Stimulated activated CD4-positive, alpha-beta T cell treated with anti-CD3 and anti-CD28 coated beads, Interleukin-12 subunit alpha, Interleukin-12 subunit beta, amount 100 ng/mL, for 24 hours (primary cell): ENCODE measurements at places on chromosomes 3 and 15.

DNA sequence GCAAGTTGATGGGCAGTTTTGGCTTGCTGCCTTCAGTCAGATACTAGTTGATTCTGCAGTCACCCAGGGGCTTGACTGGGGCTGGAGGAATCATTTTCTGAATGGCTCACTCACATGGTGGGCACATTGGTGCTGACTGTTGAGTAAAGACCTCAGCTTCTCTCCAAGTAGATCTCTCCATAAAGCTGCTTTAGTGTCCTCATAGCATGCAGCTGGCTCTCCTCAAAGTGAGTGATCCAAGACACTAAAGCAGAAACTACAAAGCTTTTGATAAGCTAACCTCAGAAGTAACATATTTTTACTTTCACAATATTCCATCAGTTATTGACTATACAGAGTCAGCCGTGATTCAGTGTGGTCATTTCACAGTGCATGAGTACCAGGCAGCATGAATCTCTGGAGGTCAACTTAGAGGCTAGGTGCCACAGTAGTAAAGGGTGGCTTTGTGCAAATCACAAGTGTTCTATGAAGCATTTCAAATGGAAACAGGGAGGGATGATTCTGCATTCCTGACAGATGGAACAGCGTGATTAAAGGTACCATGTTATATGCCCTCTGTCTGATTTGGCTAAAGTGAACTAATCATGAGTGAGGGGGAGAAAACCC, 24.3 kb upstream of the ATP8B4 start:
- DNase-seq, result no peak

DNA sequence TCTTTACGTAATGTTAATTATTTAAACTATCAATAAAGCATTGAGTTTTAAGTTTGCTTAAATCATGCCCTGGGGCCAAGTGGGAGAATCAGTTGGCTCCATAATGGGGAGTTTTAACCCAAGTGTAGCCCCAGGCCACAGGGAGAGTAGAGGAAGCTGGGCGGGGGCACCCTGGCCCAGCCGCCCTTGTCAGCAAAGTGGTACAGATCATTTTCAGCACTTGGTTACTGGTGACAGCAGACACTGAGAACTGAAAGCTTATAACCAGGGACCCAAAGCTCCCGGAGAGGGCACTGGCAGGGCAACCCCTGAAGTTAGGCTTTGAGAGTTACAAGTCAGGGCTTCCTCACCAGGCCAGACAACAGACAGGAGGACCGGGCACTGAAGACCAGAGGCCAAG, 90.6 kb downstream of the SEMA5B start:
- no peak for DNase-seq

GRCh38 chr3:73086071-73086494, 24.6 kb downstream of the EBLN2 start:
- peak; percentile 39 for DNase-seq

- no peak for DNase-seq
Measured at GRCh38 chr3:99760629-99761028, 57.0 kb upstream of the CMSS1 start.

GRCh38 chr3:56915966-56916586, 114.3 kb upstream of the ARHGEF3 start:
- peak; percentile 44 for DNase-seq

DNA sequence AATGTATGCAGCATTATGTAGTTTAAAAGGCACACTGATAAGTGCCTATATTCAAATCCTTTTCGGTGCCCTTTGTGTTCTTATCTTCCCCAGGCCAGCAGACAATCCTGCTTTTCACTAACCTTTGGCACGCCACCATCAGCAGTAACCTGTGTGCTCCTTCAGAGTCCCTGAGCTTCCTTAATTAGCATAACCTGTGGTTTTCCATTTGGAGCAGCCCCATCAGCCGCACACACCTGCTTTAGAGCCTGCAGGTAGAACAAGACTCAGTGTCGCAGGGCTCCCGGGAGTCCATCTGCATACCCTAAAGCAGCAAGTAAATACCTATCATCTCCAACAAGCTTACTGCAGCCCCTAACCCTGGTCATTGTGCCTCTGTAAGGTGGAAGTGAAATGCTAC, 755.1 kb downstream of the ROBO2 start:
- DNase-seq, result no peak

DNA sequence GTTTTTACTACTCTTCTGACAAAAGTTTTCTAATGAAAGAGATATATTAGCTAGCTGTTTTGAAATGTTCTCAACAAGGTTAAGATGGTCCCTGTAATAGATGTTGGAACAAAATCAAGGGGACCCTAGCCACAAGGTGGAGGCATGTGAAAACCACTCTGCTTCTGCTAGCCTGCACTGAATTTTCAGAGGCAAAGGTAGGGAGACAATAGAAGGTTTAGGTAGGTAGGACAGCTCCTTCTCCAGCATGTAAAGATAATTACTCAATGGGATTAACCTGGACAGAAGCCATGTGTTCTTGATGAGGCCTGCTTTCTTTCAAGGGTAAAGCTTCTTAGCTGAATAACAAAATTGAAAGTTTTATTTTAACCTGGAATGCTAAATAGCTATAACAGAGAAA, 333.5 kb downstream of the LSAMP start:
- no peak for DNase-seq

GRCh38 chr3:94609908-94610307, 547.0 kb downstream of the NSUN3 start:
- no peak for DNase-seq

DNA sequence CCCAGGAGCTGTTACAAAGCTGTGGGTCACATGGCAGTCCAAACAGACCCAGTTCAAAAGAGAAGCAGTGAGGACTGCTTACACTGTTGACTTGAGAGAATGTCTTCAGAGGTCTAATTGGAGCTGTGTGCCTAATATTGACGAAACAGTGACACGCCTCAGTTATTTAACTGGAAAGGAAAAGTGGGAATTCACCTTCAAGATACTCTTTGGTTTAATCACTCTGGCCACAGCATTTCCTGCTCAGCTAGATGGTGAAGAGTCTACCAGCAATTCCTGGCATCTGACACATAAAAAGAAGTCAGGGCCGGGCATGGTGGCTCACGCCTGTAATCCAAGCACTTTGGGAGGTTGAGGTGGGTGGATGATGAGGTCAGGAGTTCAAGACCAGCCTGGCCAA, 326.4 kb downstream of the SV2B start:
- DNase-seq, result no peak

DNA sequence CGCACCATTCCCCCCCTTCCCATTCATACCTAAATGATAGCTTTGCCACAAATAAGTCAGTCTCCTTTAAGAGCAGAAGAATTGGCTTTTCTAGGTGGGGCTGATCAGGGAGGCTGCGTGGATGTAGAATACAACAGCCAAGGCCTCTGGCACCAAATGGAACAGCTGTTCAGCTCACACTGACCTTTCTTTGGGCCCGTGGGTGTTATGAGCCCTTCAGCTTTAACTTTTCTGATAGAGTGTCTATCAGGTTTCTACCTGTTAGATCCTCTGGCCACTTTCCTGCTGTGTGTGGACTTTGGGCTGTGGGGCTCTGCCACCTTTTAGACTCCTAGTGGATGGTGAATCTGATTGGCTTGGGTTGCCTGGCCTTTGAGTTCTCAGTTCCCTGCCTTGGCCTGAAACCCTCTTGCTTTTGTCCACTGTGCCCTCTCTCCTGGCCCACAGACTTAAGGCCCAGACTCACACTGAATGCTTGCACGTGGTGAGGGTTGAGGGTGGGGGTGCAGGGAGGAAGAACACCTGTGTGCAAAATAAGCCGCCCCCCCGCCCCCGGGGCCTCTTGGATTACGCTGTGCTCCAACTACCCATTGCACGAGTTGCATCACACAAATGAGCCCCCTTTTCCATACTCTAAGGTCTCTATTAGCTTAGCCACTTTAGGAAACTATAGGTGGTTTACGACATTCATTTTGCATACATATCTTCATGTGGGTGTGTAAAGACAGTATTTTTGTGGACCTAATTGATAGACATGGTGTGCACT, 1.3 kb upstream of the RFX7 start:
- peak; percentile 5 for DNase-seq

DNA sequence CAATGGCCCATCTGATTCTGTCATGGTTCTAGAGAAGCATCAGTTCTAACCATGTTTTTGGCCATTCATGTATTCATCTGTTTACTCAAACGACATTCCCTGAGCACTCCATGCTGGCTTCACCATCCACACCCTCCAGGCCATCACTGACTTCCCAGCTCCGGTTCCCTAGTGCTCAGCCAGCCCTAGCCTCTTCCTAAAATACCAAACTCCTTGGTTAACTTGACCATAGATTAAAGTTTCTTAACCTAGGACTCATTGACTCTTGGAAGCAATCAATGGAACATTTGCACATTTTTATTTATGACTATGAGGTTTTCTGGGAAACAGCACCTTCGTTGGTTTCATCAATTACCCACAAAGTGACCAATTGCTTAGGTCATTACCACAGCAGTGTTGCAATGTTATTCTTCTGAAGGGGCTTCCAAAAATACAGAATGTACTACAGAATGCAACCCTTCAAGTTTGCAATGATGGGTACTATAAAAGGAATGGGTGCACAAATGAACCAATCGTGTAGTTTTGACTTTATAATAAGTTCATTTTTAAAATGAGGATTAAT, 27.2 kb upstream of the SLC25A36 start:
- DNase-seq, result no peak

- DNase-seq, result no peak
Measured at GRCh38 chr3:184737641-184738505, 26.0 kb upstream of the MAGEF1 start.

DNA sequence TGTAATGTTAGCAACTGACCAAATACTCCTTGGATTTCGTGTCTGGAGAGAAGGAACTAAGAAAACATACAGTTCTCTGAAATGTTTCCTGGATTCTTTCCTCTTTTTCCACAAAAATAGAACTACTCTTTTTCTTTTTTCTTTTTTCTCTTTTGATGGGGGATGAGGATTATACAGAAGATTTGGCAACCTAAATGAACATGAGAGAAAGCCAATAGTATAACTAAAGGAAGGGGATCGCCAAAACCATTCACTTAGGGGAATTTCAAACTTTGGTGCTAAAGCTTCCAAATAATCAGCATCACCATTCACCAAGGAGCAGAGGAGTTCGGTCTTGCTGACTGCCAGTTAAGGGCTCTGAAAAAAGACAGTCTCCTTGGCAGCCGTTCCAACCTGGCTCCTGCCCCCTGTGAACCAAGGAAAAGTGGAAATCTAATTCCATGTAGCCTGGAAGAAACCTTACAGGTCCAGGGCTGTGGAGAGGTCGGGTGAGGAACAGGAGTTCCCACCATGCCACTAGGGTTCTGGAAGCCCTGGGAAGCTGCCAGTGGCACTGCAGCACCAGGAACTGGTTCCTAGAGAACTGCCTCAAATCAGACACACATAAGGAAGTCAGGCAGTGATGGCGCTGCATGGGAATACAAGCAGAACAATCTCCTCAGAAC, 176.9 kb downstream of the TNIK start:
- no peak for DNase-seq

GRCh38 chr15:52419494-52419893, 109.2 kb downstream of the MYO5A start:
- DNase-seq, result no peak

GRCh38 chr3:150410311-150411105, 2.4 kb downstream of the TSC22D2 start:
- DNase-seq, result no peak

GRCh38 chr3:7371693-7372572, 511.0 kb downstream of the GRM7 start:
- DNase-seq, result no peak

GRCh38 chr15:69135499-69135898, 24.9 kb upstream of the GLCE start:
- no peak for DNase-seq

DNA sequence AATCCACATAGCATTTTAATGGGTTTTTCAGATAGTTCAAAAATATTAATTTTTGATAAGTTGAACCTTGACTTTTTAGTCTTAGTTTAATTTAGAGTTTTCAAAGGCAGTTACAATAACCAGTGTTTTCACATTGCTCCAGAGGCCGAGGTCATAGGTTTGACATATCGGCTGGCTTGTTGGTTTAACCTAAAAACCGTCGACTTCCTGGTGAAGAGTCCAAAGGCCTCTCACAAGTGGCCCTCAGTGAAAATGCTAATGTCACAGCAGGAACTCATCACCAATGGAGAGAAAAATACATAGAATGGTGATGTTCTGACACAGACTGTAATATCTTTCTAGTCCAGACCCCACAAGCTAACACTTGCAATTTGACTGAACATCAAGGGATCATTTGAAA, 642.3 kb downstream of the PLOD2 start:
- DNase-seq, result no peak

- DNase-seq, result no peak
Measured at GRCh38 chr15:62561059-62561519, 396.0 kb upstream of the C2CD4B start.

GRCh38 chr15:99982662-99983061, 249.4 kb upstream of the LYSMD4 start:
- DNase-seq, result no peak

DNA sequence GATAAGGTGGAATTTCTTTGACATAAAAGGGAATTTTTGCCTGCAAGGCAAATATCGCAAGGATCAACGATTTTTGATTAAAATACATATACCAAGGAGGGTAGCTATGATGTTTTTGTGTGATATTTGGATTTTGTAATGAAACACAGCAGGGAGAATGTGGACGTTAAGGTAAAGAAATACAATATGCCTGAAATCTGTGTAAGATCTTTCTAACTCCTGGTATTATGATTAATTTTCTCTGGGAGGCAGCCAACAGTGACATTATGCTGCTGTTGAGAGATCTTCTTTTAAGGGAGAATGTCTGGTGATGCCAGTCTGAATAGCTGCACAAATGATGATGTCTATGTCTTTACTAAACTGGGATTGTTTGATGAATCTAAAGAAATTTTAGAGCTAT, 972.2 kb downstream of the SQOR start:
- no peak for DNase-seq

DNA sequence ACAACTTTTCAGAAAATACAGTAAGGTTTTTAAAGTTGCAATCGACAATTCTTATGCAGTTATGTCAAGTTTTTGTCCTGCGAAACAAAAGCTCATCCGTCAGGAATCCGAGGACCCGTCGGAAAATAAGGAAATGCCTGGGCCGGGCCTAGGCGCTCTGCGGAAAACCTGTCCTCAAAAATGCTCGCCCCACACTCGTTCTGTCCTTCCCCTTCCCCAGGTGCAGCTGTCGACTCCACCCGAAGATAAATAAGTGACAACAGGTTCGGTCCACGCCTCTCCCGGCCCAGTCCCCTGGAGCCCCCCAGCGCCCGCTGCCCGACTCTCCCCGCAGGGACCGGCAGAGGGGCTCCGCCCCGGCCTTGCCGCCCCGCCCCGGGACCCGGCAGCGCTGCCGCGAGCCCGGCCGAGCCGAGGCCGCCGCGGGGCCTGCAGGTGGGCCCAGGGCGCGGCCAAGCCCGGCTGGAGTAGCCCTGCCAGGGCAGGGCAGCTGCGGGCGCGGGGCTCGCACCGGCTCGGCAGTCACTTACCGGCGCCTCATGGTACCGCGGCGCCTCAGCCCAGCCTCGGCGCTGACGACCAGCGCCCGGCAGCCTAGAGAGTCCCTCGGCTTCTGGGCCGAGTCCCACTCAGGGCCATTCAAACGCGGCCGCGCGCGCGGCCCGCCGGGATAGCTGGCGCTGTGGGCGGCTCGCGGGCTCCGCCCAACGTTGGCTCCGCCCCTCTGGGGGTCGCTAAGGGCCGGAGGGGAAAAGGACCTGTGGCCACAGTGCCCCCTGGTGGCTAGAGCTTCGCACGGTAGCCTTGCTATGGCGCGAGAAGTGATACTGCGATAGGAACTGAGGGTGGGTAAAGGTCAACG, at the start of gene KATNBL1:
TSS of gene KATNBL1 (minus strand) at position 676 of the 862 bp plus-strand sequence. CDS start 46,420 bp downstream, outside the sequence.
- peak; percentile 93 for DNase-seq

- no peak for DNase-seq
Measured at GRCh38 chr3:13598926-13599886, 50.3 kb downstream of the FBLN2 start.
